Stimulated activated CD4-positive, alpha-beta T cell treated with anti-CD3 and anti-CD28 coated beads, Interleukin-1b, Interleukin-23, amount 100 ng/mL, for 48 hours (primary cell): ENCODE measurements at places on chromosomes 6 and 20.

GRCh38 chr6:31805939-31806469 is 762 bp downstream of the LSM2 start:
- no peak for DNase-seq

DNA sequence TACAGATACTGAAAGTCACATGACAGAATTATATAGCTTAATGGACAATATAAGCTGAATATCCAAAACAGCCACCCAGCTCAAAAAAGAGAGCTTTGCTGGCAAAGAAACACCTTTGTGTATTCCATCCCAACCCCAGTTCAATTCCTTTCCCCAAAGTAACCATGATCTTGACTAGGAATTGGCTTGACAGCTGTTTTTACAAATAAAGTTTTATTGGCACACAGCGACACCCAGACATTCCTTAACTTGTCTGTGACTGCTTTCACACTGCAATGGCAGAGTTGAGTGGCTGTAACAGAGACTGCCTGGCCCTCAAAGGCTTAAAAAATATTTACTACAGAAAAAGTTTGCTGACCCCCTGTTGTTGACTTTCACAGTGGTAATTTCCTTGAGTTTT is 264.0 kb upstream of the TSHZ2 start:
- no peak for DNase-seq

DNA sequence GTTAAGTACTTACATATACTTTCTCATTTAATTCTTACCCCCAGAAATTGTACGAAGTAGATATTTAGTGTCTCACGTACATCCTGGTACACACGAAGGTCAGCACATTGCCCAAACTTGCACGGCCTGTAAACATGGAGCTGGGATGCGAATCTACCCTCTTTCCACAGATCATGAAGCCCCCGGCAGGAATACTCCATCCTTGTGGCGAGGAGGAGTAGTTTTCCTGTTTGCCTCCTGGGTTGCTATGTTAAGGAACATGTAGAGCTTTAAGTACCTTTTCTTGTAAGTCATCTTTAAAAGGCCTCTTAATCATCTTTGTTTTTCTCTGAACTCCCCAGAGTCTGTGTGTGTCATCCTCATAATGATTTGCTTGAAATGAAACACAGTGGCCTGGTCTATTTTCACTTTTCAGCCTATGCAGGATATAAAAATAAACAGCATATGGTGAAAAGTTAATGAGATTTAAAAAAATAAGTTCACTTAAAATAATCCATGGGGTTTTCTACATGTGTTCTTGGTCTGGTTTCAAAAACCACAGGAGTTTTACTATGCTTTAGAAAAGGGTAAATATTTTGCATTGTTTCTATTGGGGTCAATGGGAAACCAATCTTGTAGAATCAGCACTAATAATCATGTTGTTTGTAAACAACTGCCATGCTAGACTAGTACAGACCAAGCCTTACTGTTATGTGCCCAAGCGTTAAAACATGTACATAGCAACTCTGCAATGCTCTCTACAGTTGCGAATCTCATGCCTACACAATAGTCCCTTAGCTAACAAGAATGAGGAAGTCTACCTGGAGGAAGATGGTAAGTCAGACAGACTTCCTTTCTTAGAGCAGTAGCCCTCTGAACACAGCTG is 9.3 kb upstream of the ARID1B start:
- no peak for DNase-seq

GRCh38 chr6:148789948-148790347 is 43.1 kb downstream of the UST start:
- DNase-seq: no peak

- DNase-seq: no peak
Observed at GRCh38 chr6:44315516-44315915, 2.4 kb upstream of the AARS2 start.

DNA sequence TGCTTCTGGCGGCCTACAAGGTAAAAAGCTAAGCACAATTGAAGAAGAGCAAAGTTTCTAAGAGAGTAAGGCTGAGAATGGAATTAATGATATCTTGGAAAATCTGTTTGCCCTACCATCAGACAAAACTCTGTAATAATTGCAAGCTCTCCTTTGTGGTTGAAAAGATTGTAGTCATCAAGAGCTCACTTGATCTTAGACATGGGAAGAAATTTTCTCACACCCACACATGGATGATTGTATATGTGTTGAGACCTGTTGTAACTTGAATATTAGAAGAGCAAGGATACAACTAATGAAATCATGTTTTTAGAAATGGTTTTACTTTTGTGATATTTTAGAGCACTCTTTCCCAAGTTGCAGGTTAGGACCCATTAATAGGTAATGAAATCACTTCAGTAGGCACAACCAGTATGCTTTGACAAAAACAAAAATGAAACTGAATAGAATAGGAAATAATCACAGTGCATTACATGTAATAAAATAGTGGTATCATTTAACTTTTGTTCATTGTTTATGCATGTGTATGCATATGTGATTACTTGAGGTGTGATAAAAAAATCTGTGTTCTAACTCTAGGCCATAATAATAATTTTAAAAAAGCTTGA is 14.0 kb downstream of the DCBLD1 start:
- DNase-seq: no peak

- DNase-seq: no peak
Observed at GRCh38 chr20:52405417-52405816, 213.8 kb upstream of the ZFP64 start.

GRCh38 chr20:25685276-25686080 is 11.2 kb downstream of the ZNF337 start:
- no peak for DNase-seq

DNA sequence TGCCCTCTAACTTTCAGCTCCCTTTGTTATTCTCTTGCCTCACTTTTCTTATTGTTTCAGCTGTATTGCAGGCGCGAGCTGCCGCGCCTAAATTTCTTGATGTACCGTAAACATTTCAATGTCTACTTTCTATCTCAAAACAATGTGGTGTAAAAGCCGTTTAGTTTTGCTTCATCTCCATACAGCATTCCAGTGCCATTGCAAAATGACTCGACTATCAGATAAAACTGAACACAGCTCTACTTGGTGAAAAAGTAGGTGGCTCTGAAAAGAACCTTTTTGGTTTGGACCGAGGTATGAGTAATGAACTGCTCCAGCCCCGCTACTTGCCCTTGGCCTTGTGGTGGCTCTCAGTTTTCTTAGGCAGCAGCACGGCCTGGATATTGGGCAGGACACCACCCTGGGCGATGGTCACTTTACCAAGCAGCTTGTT is 74.6 kb downstream of the OR2B2 start:
- no peak for DNase-seq

- no peak for DNase-seq
Observed at GRCh38 chr6:41063884-41064285, 8.3 kb downstream of the OARD1 start.

GRCh38 chr6:136618086-136618485 is 67.9 kb upstream of the MAP7 start:
- no peak for DNase-seq

DNA sequence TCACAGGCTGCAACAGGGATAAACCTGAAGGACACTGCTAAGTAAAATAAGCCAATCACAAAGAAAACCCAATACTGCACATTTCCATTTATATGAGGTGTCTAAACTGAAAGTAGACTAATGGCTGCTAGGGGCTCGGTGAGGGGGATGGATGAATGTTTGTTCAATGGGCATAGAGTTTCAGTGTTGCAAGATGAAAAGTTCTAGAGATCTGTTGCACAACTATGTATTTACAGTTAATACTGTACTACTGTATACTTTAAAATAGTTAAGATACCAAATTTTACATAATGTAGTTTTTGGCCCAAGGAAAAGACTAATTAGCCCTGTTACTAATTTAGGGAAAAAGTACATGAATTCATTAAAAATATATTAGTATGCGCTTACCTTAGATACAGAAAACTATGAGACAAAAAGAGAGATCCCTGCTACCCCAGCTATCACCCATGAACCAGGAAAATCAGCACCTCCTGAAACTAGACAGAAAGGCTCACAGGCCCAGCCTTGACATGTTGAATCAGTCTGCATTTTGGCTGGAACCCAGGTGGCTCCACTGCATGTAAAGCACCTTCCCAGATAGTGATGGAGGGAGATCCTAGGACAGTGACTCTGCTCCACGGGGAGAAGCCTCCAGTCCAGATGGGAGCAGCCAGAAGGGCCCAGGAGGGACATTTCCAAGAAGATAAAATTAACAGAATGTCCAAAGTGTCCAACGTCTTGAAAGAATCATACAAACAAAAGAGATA is 16.1 kb downstream of the HLA-F start:
- DNase-seq: no peak

DNA sequence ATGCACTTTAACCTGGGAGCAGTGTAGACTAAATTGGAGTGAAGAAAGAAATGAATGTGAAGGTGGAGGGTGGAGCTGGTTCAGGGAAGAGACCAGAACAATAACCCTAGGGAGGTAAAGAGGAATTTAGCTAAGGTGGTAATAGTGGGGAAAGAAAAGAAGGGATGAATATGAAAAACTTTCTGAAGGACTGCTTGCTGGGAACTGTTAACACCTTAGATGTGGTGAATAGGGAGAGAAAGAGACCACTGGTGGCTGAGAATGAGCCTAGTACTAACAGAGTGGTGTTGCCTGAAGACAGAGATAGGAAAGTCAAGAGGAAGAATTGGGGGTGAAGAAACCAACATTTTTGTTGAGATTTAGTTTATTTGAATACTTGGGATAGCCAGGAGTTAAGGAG is 78.4 kb upstream of the HS3ST5 start:
- no peak for DNase-seq

DNA sequence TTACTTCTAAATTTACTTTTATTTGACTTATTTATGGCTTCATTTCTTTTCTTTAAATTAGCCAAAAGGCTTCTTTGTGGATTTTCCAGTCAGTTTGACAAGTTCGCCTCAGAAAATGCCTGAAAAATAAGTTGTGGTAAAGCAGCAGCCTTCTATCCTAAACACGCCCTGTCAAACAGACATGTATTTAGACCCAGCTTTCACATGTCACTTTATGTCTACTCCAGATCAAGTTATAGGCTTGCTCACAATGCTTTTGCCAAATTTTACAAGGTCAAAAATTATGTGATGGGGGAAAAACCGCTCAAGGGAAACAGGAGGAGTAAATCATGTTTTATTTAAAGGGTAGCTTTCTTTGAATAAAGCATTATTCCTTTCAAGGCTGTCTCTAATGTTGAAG is 615.0 kb downstream of the HDGFL1 start:
- no peak for DNase-seq

GRCh38 chr6:144644776-144645175 is 359.6 kb downstream of the UTRN start:
- DNase-seq: no peak

GRCh38 chr6:115485400-115485799 is 575.3 kb downstream of the FRK start:
- no peak for DNase-seq

GRCh38 chr6:77678048-77678447 is 25.2 kb downstream of the MEI4 start:
- no peak for DNase-seq

- DNase-seq: no peak
Observed at GRCh38 chr6:42505385-42505718, 53.6 kb upstream of the TRERF1 start.

GRCh38 chr6:24458941-24459340 is 30.4 kb downstream of the GPLD1 start:
- no peak for DNase-seq
